T follicular helper cell (primary cell): ENCODE measurements at places on chromosomes 7 and 10.

- no peak for DNase-seq
Measured at GRCh38 chr10:12466704-12467305, 117.5 kb downstream of the CAMK1D start.

- no peak for DNase-seq
Measured at GRCh38 chr10:120588311-120588710, 131.3 kb downstream of the PLPP4 start.

DNA sequence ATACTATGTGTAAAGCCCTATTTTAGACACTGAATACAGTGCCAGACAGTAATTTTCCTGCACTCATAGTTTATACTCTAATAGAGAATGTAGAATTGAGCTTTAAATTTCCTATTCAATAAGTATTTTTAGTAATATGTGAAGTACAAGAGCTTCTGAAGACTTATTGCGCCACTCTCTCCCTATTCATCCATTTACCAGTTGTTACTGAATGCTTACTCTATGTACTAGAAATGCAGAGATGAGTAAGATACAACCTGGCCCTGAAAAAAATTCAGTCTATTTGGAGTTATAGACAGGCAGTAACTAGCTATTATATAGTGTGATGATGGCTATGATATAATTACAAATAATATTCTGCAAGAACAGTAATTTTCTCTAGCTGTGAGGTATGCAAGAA is 98.8 kb downstream of the ADK start:
- DNase-seq: no peak

- no peak for DNase-seq
Measured at GRCh38 chr10:120929166-120929565, 78.0 kb downstream of the WDR11 start.

DNA sequence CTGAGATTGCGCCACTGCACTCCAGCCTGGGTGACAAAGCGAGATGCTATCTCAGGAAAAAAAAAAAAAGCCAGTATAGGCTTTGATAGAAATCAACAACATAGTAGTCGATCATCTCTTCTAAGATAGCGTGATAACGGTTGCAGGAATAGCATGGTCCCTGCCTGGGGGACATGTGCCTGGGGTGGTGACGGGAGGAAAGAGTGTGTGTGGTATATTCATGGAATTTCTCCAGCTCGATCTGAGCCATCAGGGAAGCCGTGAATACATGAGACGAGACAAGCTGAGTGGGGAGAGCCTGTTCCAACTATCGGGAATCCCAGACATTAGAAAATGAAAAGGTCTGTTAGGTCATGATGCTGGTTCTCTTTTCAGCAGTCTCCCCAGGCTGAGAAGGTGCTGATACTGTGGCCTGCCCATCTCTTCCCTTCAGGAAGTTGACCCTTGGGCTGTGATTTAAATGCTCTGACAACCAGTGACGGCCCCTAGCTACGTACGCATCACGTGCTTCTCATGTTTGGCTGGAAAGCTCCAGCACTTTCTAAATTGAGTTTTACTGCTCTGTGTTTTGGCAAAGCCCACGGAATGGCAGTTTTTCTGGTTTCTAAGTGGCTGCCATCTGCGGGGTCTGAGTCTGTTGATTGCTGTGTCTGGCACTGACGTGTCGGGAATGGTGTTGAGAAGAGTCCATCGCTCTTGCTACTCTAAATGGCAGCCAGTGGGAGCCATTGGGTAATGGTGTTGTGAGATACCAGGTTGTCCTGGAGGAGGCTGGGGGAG is 229.3 kb downstream of the CCDC3 start:
- no peak for DNase-seq

DNA sequence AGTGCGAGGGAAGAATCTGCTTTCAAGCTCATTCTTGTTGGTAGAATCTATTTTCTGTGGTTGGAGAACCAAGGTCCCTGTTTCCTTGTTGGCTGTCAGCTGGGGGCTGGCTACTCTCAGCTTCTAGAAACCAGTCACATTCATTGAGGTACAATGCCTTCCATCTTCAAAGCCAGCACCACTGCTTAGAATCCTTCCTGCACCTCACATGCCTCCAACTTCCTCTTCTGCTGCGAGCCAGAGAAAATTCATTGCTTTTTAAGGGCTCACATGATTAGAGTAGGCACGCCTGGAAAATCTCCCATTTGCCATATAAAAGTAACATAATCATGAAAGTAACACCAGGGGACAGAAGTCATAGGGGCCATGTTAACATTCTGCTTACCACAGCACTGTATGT is 28.7 kb downstream of the TES start:
- DNase-seq: no peak

GRCh38 chr7:65980478-65981250 is 1.3 kb downstream of the GUSB start:
- DNase-seq: no peak

DNA sequence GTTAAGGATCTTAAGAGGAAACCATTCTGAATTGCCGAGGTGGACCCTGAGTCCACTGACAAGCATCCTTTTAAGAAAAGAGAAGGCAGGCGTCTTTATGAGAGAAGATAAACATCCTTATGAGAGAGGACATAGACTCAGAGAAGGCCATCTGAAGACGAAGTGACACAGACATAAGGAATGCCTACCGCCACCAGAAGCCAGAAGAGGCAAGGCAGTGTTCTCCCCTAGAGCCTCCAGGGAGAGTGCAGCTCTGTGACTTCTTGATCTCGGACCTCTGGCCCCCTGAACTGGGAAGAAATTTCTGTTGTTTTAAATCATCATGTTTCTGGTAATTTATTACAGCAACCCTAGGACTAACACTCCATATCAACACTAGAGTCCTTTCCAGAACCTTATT is 25.2 kb upstream of the ING3 start:
- DNase-seq: no peak

- DNase-seq: peak; percentile 78
Measured at GRCh38 chr7:322111-322671, 32.2 kb downstream of the FOXL3 start.

- no peak for DNase-seq
Measured at GRCh38 chr7:154680894-154681659, 321.8 kb downstream of the PAXIP1 start.

GRCh38 chr7:49639808-49640207 is 133.6 kb upstream of the VWC2 start:
- DNase-seq: no peak

DNA sequence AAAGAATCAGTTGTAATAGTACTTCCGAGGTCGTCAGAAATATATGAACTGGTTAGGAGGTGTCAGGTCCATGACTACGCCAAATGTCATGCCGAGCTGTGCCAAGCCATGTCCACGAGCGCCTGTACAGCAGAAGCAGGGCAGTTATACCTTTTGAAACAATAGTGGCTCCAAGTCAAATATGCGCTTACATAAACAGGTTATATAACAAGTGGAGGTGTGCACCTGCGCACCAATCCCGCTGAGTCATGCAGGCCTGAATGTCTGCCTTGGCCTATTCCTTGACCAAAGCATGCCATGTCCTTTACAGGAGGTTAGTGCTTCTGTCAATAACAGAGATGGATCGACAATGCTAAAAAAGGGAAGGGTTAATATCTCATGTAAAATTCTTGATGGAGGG is 21.3 kb upstream of the TRUB1 start:
- no peak for DNase-seq

DNA sequence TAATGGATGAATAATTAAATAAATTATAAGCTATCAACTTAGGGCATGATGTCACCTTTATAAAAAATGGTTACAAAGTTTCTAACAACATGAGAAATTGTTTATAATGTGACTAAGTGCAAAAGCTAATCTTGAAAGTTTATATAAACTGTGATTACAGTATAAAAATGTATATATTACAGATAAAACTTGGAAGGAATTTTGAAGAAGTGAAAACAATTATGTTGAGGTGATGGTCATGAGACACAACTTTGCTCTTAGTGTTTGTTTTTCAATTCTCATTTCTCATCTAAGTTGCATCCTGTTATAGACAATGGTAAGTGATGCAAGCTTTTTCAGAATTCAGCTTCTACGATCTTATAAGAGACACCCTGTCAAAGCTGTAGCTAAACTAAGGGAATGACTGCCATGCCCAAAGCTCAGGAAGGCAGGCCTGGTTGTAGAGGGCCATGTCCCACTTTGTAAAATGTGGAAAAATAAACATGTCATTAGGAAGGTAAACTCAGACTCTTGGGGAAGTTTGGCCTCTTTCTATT is 23.9 kb downstream of the MACC1 start:
- DNase-seq: no peak

DNA sequence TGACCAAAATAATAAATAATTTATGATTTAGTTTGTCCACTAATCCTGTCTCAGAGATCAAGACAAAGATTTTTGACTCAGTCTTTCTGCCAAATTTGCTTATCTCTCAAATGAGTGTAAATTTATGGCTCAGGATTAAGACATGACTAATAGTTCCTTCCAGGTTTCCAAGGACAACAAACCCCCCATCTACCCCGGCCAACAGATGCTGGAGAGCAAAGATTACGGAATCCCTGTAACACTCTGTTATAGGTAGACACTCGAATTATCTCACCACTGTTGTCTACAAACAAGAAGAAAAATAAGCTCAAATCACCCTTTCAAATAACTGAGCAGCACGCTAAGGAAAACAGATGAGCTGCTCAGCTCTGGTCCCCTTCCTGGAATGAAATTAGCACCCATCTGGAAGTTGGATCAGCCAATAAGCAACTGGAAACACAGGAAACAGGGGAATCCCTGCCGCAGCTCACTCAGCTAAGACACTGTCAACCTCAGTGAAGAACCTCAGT is 56.8 kb upstream of the SVIL start:
- no peak for DNase-seq

- DNase-seq: no peak
Measured at GRCh38 chr7:24733414-24734060, 23.7 kb downstream of the GSDME start.

GRCh38 chr7:96026611-96027010 is 254.3 kb downstream of the DYNC1I1 start:
- DNase-seq: no peak

DNA sequence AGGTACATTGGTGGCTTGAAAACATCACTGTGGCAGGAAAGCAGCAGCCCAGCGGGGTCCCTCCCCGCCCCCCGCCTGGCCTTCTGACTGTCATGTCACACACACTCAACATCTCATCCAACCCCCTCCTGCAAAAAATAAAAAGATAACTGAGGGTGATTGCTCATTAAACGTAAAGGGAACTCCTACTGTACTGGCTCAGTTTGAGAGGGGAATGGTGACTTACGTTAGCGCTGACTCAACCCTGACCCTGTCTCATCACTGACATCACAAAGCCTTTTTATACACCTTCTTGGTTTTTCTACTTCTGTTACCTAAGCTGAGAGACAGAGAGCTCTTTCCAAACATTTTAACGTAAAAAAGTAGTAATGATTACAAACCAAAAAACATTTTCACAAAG is 48.8 kb downstream of the ADARB2 start:
- DNase-seq: no peak

GRCh38 chr10:43105956-43106229 is 29.0 kb downstream of the RET start:
- no peak for DNase-seq

DNA sequence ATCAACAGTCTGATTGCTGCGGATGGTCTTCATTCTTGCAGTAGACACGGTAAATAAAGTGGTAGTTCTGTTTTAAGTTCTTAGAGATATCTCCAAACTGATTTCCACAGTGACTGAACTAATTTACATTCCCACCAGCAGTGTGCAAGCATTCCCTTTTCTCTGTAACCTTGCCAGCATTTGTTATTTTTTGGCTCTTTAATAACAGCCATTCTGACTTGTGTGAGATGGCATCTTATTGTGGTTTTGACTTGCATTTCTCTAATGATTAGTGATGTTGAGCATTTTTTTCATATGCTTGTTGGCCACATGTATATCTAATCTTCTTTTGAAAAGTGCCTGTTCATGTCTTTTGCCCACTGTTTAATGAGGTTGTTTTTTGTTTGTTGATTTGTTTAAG is 30.2 kb upstream of the CXCL12 start:
- no peak for DNase-seq

- DNase-seq: no peak
Measured at GRCh38 chr7:155665957-155666287, 21.5 kb downstream of the RBM33 start.

DNA sequence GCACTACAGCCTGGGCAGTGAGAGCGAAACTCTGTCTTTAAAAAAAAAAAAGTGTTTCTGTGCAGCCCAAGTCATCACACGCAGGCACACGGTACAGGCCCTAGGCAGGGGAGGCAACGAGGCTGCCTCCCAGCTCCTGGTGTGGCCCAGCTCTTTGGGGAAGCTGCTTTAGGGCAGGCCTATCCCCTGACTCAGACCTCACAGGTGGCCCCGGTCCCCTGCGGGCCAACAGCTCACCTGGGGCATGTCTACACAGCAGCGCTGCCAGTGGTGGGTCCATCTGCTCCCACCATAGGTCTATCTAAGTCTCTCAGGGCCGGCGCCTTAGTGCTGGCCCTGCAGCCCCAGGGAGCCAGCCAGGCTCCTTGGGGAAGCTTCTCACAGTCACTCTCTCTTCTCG is 31.4 kb downstream of the ZAN start:
- DNase-seq: no peak

- no peak for DNase-seq
Measured at GRCh38 chr10:26863351-26864076, 2.8 kb upstream of the ABI1 start.

DNA sequence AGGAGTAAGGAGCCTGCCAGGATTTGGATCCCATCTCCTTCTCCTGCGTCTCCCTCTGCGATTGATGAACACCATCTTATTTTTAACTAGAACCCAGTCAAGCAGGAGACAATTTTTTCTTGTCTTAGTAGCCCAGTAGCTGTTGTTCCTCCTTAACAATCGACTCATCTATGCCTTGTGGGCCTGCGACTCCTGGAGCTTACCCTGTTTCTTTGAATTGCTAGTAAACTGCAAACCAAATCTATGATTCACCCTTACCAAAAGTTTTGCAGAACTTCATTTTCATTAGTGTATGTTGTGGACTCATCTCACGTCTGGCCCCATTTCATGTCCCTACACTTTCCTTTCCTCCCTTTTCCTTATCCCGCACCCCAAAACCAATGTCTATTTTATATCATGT is 37.7 kb downstream of the TRIL start:
- no peak for DNase-seq

DNA sequence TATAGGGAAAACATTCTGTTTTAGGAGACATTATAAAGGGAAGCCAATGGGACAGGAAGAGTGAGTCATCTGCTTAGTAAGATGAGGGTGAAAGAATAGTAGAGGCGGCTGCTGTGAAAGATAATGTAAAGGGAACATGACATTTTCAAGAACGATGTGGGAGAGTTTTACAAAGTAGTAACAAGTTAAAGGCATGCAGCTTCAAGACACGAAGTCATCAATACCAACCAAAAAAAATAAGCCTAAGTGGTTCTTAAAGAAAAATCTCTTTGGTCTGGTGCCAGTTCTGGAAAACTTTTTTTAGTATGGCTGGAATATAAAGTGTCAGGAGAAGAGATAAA is 6.1 kb downstream of the GSTO1 start:
- no peak for DNase-seq

GRCh38 chr10:31709476-31709875 is 219.2 kb downstream of the ARHGAP12 start:
- no peak for DNase-seq

DNA sequence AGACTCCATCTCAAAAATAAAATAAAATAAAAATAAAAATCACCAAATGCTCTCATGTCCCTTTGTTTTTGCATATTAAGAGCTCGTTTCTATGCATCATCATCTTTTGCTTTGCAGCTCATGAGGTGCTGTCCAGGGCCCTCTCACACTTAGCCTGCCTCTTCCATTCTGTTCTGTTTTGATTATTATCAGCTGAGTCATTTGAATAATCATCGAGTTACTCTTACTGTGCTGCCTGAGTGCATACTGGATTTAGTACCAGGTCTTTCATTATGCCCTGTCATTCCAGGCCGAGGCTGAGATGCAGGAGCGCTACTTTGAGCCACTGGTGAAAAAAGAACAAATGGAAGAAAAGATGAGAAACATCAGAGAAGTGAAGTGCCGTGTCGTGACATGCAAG is 33.0 kb downstream of the UCMA start:
- no peak for DNase-seq

- no peak for DNase-seq
Measured at GRCh38 chr10:79246209-79246581, 101.1 kb upstream of the PPIF start.
